ENCODE measurements at places on chromosomes 7 and 10. TPM values are rescaled to one million over a fixed set of nuclear protein-coding genes. Genes with fewer than 3 reads are reported as not detected.

DNA sequence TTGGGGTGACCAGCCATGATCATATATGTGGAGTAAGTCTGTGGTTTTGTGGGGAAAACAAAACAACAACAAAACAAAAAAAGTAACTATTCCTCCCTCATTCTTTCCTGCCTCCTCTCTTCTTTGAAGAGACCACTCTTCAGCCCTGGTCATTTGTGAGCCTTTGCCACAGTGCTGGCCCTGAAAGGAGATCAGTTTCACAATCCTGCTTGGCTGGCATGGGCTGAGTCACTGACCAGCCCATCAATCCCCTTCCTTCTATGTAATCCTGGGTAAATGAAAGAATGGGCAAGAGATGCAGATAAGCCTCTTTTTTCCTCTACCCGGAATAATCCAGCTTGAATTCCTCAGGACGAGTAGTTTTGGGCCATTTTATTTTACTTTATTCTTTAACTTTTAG is 13.6 kb downstream of the CSTF2T start:
- no peak for DNase-seq

DNA sequence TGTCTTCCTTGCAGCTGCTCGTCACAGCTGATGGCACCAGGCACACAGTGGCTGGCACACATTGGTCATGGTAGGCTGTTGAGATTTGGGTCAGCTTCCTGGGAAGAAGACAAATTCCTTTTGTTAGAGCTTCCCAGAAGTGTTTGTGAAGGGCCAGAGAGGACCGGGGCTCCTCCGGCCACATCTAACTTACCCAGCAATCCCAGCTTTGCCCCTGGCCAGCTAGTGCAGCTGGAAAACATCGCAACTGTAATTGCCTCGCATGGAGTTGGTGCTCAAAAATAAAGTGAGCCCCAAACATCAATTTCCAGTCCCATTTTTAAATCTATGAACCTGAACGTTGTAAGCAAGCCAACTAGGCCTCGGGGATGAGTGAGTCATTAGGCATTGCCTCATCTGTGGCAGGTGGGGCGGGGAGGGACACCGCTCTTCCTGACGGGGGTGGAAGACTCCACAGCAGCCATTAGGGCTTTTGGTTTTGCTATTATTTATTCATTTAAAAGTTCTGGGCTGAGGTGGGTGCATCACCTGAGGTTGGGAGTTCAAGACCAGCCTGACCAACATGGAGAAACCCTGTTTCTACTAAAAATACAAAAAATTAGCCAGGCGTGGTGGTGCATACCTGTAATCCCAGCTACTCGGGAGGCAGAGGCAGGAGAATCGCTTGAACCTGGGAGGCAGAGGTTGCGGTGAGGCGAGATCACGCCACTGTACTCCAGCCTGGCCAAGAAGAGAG is 12.4 kb downstream of the CPA5 start:
- DNase-seq: no peak

Gene ANKRD22
- not detected for total RNA-seq

GRCh38 chr7:51268859-51269258 is 47.8 kb downstream of the COBL start:
- DNase-seq: no peak

Gene SH2D4B
- total RNA-seq: 0.09 TPM

Gene SPAG6
- total RNA-seq: 1.5 TPM

GRCh38 chr10:107166403-107166802 is 1.9 kb upstream of the SORCS1 start:
- no peak for DNase-seq

GRCh38 chr10:123009105-123009820 is 457 bp downstream of the ACADSB start:
- peak; percentile 4 for DNase-seq

All from neural crest cell (in vitro differentiated cells).